Small intestine (tissue), 16 donors: ENCODE measurements at places on chromosomes 1 and 21. TPM values are rescaled to one million over a fixed set of nuclear protein-coding genes. Genes with fewer than 3 reads are reported as not detected.
A peak's percentile ranks its signal among the peaks of the same experiment; 100 is the strongest.

DNA sequence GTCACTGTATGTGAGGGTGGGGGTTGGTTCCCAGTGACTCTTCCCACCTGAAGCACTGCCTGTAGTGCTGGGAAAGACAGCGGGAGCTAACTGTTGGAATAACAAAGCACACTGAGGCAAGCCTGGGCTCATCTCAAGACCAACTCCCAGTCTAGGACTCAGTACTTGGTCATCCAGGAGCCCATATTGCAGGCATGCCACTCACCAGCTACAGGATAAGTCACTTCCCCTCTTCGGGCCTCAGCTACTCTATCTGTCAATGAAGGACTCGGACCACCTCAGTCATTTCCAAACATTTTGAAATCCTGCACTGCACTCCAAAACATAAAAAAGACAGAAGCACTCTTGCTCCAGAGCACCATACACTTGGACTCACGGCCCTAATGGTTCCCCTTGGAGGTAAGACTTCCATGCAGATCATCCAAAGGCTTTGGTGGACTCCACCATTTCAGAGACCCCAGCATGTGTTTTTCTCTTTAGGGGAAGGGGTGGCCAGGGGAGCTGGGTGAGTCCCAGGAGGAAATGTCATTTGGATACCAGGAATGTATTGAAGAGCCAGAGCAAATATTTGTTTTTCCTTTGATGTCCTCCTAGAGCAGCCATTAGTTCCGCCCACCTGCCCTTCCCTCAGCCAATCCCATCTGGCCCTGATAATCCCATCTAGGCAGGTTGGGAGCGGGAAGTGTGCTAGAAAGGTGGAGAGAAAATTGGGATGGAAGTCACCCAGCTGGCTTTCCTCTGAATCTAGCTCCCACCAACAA, 3.1 kb downstream of the NUAK2 start:
- peak overlapping the region; percentile 4 for H3K4me3 ChIP-seq
- peaks cover 45% of the 10 kb centered on the region for H3K4me1 ChIP-seq
- H3K27ac ChIP-seq, result peak overlapping the region; percentile 58

Gene AVPR1B
- 0.75 TPM for polyA plus RNA-seq

Gene CELA2B
- not detected for polyA plus RNA-seq

Gene LRRC53
- polyA plus RNA-seq, result not detected

Gene CAPN8
- 13.6 TPM for polyA plus RNA-seq

- no peaks in the 10 kb centered on the region for H3K36me3 ChIP-seq
- H3K4me3 ChIP-seq, result no peak overlapping the region
- no peaks in the 10 kb centered on the region for H3K27me3 ChIP-seq
Measured at GRCh38 chr21:29748391-29749167, 191.2 kb downstream of the GRIK1 start.

- peak; percentile 85 for DNase-seq
- H3K27ac ChIP-seq, result peak within 1 kb of the TSS; percentile 75
- H3K36me3 ChIP-seq, result peaks cover 25% of the 10 kb centered on the region
- peak within 1 kb of the TSS; percentile 47 for H3K4me3 ChIP-seq
- no peaks in the 10 kb centered on the region for H3K27me3 ChIP-seq
- H3K4me1 ChIP-seq, result peaks cover 40% of the 10 kb centered on the region
Measured at GRCh38 chr21:45542242-45542666, at the start of gene SLC19A1. TSS of gene SLC19A1 (minus strand) at chr21:45542440. CDS start at chr21:45537959, 4,481 bp downstream.

Gene IVL
- not detected for polyA plus RNA-seq

DNA sequence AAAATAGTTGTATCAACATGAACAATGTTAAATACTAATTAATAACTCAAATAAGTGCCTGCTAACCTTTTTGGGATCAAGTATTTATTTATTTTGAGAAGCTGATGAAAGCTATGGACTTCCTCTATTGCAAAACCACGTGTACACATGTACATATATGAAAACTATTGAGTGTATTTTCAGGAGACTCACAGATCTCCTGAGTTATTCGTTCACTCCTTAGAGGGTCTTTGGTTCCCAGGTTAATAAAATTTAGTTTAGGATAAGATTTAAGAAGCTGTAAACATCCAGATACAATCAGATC, 130.5 kb downstream of the DISC1 start:
- H3K27me3 ChIP-seq, result no peaks in the 10 kb centered on the region
- no peaks in the 10 kb centered on the region for H3K4me1 ChIP-seq
- H3K4me3 ChIP-seq, result no peak overlapping the region
- H3K27ac ChIP-seq, result no peak overlapping the region

DNA sequence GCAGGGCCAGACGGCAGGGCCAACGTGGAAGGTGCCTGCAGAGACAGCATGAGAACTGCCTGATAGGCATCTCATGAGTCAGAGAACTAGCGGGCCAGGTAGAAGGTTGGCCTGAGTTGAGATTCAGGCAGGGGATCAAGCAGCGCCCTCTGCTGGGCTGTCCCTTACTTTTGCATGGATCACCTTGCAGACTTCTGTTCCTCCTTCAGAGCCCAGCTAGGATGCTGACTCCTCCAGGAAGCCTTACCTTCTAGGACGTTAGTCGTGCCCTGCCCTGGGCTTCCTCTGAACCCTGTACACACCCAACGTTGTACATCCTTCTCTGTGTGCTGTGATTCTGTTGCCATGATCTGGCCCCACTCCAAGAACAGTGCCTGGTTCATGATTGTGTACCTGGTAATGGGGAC, 231.3 kb upstream of the VAMP3 start:
- no peak overlapping the region for H3K4me3 ChIP-seq
- no peaks in the 10 kb centered on the region for H3K36me3 ChIP-seq
- no peaks in the 10 kb centered on the region for H3K4me1 ChIP-seq
- peaks cover 9% of the 10 kb centered on the region for H3K27me3 ChIP-seq
- peak; percentile 71 for DNase-seq

- DNase-seq, result peak; percentile 79
- no peak overlapping the region for H3K27ac ChIP-seq
Measured at GRCh38 chr1:233240829-233241682, 54.5 kb downstream of the PCNX2 start.

DNA sequence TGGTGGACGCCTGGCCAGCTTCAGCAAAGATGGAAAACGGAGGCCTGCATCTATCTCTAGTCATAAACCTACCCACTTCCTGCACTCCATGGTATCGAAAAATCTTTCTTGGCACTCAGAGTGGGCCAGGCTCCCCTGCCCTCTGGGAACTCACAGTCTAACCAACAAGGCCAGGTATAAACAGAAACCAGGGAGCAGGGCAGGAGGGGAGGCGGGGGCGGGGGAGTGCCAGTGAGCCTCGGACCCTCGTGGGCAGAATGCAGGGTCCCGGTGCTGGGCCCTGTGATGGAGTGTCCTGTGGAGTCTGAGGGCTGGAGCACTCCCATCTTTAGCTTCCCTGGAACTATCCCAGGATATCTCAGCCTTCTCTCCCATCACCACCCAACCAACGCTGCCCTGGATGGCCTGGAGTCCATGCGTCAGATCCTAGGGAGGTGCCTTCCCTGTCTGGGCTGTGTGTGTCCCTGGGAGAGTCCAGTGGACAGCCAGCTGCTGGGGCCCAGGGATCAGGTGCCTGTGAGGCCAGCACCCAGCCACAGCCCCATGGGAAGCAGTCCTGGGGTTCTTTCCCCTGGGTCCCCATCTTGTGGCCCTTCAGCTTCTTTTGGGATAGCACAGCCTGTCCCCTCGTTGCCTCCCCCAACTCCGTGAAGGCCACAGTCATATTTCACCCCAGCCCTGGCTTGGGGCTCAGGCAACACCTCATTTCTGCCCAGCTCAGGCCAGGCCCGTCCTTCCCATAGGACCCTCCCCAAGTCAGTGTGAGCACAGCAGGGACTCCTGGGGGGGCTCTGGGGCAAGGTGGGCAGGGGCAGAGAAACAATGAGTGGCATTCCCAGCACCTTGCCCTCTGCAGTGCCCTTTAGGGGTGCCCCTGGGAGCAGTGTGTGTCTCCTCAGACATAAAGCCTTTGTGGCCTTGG, 1.1 kb upstream of the EPS8L3 start:
- H3K36me3 ChIP-seq, result peaks cover 29% of the 10 kb centered on the region
- peak overlapping the region; percentile 67 for H3K27ac ChIP-seq
- peak; percentile 67 for DNase-seq
- no peak overlapping the region for H3K4me3 ChIP-seq

DNA sequence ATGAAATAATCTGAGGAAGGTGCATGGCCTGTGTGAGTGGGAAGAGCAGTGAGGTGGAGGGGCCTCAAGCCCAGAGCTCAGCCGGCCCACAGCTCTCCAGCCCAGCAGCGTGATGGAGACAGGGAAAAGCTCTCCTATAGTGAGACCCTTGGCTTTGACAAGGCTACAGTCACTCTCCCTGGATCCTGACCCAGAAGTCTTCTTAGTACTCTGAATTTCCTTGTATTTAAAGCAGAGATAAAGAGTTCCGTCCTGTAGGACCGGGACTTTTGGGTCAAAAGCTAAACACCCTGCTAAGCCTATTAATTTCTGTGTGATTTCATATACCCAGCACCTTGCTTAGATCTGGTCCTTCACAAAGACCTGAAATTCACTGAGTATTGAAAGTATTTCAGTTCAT, 48.2 kb upstream of the F3 start:
- no peak overlapping the region for H3K4me3 ChIP-seq
- DNase-seq, result no peak
- H3K27me3 ChIP-seq, result no peaks in the 10 kb centered on the region

- no peak overlapping the region for H3K4me3 ChIP-seq
- H3K27me3 ChIP-seq, result no peaks in the 10 kb centered on the region
Measured at GRCh38 chr1:185008838-185009237, 34.5 kb upstream of the NIBAN1 start.

Gene RNU1-3
- not detected for polyA plus RNA-seq

Gene GPATCH4
- 31.0 TPM for polyA plus RNA-seq

Gene DTL
- polyA plus RNA-seq, result 8.9 TPM

DNA sequence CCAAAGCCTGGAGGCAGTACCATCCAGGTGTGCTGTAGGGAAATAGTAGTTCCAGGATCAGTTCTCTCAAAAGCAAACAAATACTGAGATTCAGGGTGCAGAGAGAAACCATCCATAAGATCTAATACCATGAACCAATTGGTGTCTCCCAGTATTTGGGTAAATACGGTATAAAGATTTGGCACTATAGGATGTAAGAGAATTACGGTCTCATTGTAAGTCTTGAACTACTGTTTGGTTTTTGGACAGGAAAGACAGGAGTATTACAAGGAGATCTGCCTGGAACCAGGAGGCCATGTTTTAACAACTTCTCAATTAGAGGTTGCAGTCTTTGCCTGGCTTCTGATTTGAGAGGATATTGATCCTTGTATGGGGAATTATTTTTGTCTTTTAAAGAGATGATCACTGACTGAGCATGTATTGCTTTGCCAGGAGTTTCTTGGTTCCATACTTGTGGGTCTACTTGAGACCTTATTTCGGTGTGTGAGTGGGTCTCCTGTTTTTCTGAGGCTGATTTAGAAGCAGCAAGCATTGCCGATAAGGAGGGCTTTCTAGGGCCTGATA, 10.2 kb downstream of the AADACL4 start:
- DNase-seq, result no peak
- H3K36me3 ChIP-seq, result no peaks in the 10 kb centered on the region
- no peaks in the 10 kb centered on the region for H3K27me3 ChIP-seq
- no peak overlapping the region for H3K27ac ChIP-seq

DNA sequence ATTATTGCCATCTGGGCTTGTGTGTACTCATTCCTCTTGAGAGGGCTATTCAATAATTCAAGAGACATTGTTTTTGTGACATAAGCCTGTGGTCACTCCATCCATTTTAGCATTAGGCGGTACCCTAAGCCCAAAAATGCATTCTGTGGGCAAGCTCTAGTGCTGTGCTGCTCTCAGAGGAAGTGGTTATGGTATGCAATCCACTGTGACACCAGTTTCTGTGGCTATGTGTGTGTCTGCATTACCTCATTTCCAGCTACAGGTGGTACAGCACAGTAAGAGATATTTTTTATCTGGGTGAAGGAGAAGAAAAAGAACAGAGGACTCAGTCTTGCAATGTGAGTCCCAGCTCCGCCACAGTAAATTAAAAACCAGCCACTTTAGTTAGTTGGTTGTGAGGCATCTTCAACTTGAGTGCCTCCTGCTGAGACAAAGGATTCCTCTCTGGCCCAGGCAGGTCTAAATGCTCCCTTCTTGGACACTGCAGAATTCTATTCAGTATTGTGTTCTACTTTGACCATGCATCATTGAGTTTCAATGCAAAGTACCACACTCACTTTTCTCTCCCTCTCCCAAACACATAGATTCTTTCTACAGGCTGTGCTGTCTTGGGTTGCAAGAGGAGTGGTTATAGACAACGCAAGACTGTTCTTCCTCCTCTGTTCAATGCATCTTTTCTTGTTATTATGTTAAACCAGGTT, 777.8 kb upstream of the BRINP3 start:
- H3K27me3 ChIP-seq, result no peaks in the 10 kb centered on the region
- DNase-seq, result no peak
- H3K4me3 ChIP-seq, result no peak overlapping the region
- no peaks in the 10 kb centered on the region for H3K36me3 ChIP-seq
